ENCODE measurements at places on chromosomes 2 and 18.

GRCh38 chr2:11675423-11676112 lies 5.6 kb upstream of the NTSR2 start:
- no peak for DNase-seq

- DNase-seq = no peak
Observed at GRCh38 chr18:8982416-8983183, 119.9 kb upstream of the NDUFV2 start.

DNA sequence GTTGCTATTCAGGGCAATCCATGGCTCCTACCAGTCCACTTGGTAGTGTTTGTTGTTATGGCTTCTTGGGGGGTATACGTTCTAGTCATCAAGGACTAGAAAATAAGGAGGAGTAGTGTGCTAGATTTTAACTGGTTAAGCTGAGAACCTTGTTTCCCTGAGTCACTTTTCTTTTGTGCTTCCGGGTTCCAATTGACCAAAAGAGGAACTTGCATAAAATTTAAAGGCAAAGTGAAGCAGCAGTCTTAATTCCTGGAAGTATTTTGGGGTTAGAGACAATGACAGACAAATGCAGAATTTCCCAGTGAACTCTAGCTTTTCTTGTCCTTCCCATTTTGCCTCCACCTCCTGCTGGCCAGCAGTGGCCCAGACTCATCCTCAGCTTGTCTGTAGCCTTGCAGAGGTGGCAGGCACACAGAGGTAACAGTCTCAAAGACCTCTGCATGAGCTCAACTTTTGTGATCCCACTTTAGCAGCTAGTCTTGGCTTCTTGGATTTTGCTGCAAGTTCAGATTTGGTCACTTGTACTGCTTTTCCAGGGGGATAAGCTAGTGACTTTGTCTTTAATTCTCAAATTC lies 1105.8 kb upstream of the NXPH2 start:
- DNase-seq = no peak

DNA sequence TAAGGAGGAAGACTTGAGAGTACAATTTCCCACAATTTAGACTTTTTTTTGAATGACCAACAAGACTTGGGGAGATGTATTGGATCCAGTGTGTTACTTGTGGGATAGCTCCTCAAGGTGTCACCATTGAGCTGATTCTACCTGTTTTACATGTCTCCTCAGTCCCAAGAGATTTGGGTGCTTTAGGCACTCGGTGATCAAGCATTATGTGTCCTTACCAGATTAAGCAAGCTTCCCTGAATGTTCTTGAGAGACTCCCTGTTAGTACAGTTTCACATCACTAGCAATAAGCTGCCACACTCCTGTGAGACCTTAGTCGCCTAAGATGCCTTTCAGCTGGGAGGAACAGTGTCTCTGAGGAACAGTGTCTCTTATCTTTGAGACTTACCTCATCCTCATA lies 384.3 kb upstream of the SYT4 start:
- no peak for DNase-seq

GRCh38 chr2:42368817-42369531 lies 8.0 kb upstream of the COX7A2L start:
- no peak for DNase-seq

DNA sequence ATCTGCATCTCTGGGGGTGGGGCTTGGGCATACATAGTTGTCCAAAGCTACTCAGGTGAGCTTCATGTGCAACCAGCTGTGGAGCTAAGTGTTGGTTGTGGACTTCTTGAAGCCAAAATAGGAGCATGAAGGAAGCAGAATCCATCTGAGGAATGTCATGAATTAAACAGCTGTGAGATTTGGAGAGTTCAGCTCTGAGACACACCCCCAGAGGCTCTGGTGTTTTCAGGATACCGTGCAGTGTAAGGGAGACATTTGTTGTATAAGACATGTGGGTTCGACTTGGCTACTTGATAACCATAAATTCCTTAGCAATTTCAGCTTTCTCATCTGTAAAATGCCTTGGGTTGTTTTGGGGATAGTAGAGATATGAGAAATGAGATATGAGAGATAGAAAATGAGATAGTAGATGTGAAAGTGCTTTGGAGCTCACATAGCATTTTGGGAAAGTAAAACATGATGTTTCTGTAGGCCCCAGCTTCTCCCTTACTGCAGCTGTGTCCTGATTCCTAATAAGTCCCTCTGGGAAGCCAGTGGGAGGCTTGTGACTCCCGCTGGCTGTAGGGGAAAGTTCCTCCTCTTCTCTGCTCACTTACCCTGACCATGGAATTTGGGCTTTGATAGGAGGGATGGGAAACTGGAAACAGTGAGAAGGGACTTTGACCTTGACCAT lies 50.0 kb downstream of the DPYSL5 start:
- no peak for DNase-seq

- DNase-seq = no peak
Observed at GRCh38 chr18:8389391-8390340, 219.6 kb upstream of the RAB12 start.

DNA sequence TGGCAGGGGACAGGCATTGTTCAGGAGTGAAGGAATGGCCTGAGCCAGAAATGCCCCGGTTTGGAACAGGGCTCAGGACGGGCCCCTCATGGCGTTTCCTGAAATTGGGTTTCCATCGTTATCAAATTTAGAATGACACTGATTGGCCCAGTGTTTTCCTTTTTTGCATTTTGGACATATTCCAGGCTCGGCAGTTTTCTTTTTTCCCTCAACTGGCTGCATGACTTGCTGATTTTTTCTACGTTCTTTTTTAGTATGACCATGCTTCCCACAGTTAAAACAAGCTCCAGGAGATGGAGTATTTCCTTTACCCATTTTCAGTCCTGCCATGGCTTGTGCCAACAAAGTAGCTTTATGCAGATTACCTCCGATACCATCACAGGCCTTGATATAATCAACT lies 20.4 kb upstream of the LYG2 start:
- no peak for DNase-seq

- no peak for DNase-seq
Observed at GRCh38 chr2:216588861-216589710, 44.1 kb upstream of the IGFBP2 start.

DNA sequence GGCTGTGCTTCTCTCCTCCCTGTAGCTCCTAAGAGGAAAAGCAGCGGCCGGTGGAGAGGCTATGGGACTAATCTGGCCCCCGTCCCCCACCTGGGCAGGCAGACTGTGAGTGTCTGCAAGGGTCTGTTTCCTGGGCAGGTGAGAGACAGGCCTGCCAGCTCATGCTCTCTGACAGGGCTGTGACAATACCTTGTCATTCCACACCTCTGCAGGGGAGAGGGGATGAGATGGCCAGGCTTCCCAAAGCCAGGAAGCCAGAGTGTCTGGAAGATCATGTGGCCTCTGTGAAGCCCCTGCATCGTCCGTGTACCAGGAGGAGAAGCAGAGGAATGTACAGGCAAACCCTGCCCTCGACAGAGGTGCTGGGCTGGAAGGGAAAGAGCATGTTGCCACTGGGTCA lies 142.5 kb upstream of the GATA6 start:
- no peak for DNase-seq

- DNase-seq = no peak
Observed at GRCh38 chr18:76412818-76413565, 82.0 kb downstream of the ZNF516 start.

GRCh38 chr2:44181648-44182047 lies 13.0 kb downstream of the PPM1B start:
- DNase-seq = no peak

DNA sequence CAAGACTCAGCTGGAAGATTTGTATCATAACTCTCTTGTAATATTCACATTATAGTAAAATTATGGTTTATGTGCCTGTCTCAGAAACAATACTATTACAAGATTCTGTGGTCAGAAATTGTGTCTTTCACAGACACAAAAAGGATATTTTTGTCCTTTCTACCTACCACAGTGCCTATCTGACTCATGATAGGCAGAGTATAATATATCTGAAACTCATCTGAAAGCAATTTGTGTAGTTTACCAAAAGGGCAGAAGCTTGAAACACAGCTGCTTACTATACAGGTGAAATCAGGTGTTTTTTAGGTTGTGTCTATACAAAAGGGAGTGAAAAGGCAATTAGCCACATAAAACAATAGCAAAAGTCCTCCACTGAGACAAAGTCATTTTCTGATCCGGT lies 10.9 kb downstream of the TMEM200C start:
- no peak for DNase-seq

DNA sequence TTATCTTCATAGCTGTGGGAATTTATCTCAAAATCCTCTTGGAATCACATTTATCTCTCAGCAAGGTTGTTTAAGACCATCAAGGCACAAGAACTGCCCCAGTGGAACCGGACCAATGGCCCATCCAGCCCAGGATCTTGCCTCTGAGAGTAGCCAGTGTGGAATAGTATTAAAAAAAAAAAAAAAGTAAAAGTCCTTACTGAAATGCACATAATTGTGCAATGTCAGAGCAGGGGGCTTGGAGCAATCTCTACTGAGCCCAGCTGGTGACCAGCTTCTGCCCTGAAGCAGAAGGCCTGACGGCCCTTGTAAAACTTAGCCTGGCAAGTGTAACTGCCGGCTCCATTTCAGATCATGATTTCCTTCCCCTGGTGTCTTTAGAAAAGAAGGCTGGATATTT lies 355.6 kb upstream of the PIK3C3 start:
- DNase-seq = no peak

DNA sequence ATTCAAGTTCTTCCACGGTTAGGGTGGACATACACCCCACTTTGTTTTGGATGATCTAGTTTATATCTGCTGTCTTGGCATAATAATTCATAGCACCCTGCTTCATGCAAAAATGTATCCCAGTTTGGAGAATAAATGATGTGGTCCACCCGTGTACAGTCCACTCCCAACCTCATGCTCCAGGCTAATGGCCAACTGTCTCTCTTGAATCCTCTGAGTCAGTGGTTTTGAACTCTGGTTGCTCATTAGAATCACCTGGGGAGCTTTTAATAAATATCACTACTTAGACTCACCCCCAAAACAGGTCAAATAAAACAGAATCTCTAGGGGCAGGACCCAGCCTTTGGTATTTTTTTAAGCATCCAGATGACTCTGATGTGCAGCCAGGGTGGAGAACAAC lies 78.5 kb downstream of the SDC1 start:
- no peak for DNase-seq

DNA sequence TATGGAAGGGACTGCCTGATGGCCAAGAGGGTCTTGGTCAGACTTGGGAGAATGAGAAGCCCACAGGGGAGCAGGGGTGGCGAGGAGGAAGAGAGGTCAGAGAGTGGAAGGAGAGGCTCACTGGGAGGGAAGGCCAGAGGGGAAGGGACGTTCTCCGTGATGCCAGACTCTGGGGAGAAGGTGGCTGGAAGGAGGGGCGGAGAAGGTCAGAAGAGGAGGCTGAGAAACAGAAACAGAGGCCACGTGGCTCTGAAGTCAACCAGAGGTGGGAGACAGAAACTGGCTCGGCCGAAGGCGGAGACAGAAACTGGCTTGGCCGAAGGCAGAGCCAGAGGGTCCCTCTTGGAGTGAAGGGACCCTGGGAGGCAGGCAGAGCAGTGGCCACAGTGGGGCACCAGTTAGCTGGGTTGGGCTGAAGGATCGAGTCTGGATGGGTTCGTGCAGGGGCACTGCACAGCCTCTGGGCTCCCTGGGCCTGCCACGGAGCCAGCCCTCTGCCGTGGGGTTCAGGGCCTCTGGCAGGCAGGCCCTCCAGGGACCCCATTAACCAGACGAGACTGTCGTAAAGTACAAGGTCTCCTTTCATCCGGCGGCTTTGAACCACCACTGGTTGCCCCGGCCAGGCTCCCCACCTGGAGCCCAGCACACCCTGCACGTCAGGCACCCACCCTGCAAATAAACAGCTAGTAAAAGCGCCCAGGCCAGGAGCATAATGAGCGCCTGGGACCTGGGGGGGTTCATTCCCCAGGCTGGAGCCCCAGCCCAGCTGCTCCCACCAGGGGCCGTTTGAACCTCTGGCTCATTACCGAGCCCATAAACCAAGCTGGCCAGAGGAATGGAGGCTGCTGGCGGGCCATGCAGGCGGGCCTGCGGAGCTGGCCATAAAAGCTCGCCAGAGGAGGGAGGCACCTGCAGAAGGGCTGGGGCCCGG lies 218.8 kb downstream of the DYSF start:
- DNase-seq = no peak

- DNase-seq = no peak
Observed at GRCh38 chr2:147846412-147847081, 1.7 kb downstream of the ACVR2A start.

- no peak for DNase-seq
Observed at GRCh38 chr18:43061816-43062215, 53.7 kb downstream of the RIT2 start.

GRCh38 chr18:8607776-8608742 lies 1.2 kb upstream of the RAB12 start:
- no peak for DNase-seq

- no peak for DNase-seq
Observed at GRCh38 chr2:8433390-8433789, 248.5 kb upstream of the ID2 start.

- no peak for DNase-seq
Observed at GRCh38 chr2:63992061-63992685, 27.1 kb downstream of the VPS54 start.

GRCh38 chr2:144011098-144011497 lies 508.8 kb downstream of the ZEB2 start:
- DNase-seq = no peak

DNA sequence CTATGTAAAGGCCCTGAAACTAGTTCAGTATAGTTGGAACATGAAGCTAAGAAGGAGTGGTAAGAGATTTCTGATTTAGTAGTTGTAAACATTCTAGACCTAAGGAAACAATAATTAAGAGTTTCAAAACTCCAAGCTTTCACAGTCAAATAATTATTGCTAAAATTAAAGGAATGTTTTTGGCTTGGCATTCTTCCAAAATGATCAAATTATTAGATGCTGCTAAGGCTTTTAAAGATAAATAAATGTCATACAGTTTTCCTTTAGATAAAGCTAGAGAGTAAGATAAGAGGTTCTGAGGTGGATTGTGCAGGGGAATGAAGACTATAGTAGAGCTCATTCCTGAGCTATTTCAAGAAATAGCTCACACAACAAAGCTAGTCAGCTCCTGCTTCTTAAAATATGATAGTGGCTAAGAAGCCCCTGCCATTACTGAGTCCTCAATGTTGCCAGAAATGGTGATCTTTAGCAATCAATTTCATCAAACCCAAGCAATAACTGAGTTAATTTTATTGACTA lies 45.3 kb downstream of the ZC3H15 start:
- no peak for DNase-seq

DNA sequence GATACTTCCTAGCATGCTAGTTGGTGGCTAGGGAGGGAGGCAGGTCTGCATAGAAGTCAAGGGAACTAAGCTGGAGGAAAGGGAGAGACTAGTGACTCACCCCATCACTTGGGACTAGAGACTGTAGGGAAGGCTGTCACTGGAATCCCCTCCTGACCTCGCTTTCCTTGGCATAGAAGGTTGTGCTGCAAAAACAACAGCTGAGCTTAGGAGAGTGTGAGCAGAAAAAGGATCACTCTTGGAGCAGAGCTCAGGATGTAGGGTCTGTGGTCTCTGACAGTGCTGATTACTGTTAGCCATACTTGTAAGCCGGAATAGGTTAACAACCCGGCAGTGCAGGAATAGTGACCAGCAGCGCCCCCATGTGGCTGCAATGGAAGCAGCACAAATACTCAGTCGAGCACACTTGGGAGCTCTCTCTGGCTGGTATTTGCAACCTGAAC lies 66.9 kb upstream of the SMAD2 start:
- DNase-seq = no peak

Data from stimulated activated CD8-positive, alpha-beta memory T cell treated with anti-CD3 and anti-CD28 coated beads, Interleukin-15, amount 100 ng/mL, for 4 hours (primary cell).